IPS DF 6.9 (cell line): ENCODE measurements at places on chromosomes 13 and 19.
A peak's percentile ranks its signal among the peaks of the same experiment; 100 is the strongest.

DNA sequence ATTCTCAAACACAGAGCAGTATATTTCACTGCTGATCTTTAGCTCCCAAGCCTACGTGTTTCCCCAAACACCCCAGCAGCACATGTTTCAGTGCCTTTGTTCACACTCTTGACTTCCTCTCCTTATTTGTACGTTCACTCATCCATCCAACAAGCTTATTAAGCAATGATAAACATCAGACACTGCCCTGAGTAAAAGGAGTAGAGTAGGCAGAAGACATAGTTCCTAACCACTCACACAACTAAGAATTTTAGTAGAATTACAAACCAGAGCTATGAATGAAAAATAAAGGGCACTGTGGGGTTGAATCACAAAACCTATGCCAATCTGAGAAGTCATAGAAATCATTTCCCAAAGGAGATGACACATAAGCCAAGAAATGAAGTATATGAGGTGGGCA lies 213.5 kb downstream of the DIAPH3 start:
- H3K4me1 ChIP-seq, result no peaks in the 10 kb centered on the region
- H3K27ac ChIP-seq, result no peak overlapping the region
- no peaks in the 10 kb centered on the region for H3K27me3 ChIP-seq
- H3K4me3 ChIP-seq, result no peak overlapping the region
- no peaks in the 10 kb centered on the region for H3K36me3 ChIP-seq

DNA sequence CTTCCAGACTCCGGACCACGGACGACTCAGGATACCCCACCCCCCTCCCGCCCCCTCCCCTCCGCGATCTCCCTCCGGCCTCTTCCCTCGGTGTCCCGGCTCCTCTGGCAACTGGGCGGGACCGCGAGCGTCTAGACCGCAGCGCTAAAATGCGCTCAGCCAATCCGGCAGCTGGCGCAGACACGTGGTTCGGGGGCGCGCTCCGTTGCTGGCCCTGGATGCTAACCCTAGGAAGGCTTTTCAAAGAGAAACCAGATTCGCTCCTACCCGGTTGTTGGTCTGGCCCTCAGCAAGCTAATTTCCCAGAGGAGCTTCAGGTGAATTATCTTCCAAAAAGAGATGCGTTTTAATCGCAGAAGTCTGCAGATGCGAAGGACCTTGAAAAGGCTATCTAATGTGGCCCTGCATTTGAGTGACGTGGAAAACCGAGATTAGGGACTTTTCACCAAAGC lies at the start of gene DZIP1:
DZIP1 (minus strand) TSS at position 106 of the 452 bp plus-strand sequence. CDS start 2,677 bp downstream, outside the sequence.
- H3K27ac ChIP-seq, result no peak within 1 kb of the TSS
- H3K27me3 ChIP-seq, result no peaks in the 10 kb centered on the region; the same call in 1 of the 2 replicates
- peak within 1 kb of the TSS; percentile 30 for H3K4me3 ChIP-seq
- peak; percentile 75 for DNase-seq
- no peaks in the 10 kb centered on the region; the same call in 1 of the 2 replicates for H3K4me1 ChIP-seq

DNA sequence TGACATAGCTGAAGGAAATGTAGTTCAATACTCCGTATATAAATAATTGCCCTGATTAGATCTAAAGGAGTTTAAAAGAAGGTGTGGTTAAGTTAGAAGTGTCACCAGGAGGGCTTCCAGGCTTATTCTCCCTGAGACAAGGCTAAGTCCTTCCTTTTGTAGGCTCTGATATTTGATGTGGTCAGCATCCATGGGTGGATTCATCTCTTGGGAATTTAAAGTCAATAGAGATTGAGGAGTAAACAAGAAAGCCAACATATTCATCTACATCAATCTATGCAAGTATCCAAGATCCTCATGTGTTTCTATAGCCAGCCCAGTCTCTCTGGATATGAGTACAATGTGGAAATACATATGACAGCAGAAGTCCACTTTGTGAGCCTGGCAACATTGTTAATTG lies 76.8 kb downstream of the KCTD12 start:
- H3K27ac ChIP-seq, result no peak overlapping the region
- no peaks in the 10 kb centered on the region for H3K36me3 ChIP-seq
- no peak overlapping the region for H3K4me3 ChIP-seq
- no peaks in the 10 kb centered on the region for H3K4me1 ChIP-seq
- H3K27me3 ChIP-seq, result no peaks in the 10 kb centered on the region

DNA sequence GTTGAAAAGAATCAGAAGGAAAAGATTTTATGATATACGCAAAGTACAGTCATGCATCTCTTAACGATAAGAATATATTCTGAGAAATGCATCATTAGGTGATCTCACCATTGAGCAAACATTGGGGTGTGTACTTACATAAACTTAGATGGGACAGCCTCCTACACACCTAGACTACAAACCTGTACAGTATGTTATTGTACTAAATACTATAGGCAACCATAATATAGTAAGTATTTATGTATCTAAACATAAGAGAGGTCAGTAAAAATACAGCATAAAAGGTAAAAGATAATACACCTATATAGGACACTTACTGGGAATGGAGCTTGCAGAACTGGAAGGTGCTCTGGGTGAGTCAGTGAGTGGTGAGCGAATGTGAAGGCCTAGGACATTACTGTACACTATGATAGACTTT lies 254.6 kb downstream of the SPRY2 start:
- H3K4me3 ChIP-seq, result no peak overlapping the region
- H3K4me1 ChIP-seq, result peaks cover 2% of the 10 kb centered on the region; the same call in 1 of the 2 replicates
- H3K27ac ChIP-seq, result no peak overlapping the region
- no peak for DNase-seq

DNA sequence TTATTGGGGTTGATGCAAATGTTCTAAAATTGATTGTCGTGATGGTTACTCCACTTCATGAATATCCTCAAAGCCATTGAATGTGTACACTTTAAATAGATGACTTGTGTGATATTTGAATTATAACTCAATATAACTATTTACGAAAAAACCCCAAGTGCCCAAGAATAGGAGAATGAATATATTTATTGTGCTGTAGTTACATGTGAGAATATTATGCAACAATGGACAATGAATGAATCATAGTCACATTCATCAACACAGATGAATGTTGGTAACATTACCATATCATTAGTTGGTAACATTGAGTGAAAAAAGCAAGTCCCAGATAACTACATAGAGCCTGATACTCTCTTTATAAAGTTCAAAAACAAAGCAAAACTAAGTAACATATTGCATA lies 127.8 kb upstream of the UBL3 start:
- H3K27ac ChIP-seq, result no peak overlapping the region
- H3K4me3 ChIP-seq, result no peak overlapping the region
- no peaks in the 10 kb centered on the region for H3K4me1 ChIP-seq
- no peaks in the 10 kb centered on the region for H3K36me3 ChIP-seq
- H3K27me3 ChIP-seq, result no peaks in the 10 kb centered on the region

DNA sequence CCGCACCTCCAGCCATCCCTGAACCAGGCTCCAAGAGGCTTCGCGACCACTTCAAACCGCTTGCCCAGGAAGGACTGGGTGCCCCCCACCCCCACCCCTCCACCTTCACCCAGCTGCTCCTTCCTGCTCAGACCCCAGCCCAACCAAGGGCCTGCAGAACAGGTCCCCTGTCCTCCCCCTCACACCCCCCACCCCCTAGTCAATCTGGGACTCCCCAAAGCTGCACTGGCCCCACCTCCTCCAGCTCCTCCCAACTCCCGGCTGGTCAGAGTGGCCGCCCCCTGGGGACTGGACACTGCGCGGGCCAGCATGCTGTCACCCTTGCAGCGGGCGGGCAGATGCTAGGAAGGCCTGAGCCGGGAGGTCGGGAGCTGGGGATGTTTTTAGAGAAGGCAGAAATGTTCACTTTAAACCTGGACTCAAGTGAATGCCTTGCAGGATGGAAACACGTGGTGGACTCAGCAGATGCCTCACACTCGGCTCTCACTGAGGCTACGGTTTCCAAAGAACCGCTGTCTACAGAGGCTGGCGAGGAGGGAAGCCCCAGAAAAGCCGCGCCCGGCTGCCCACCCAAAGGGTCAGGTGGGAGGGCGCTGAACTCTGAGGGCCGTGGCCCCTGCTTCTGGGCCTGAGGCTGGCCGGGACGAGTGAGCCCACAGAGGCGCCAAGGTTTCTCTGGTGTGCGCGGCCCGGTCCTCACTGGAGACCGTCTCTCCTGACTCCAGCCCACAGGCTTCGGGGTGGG lies 8.0 kb downstream of the RPL36 start:
- peaks cover 51% of the 10 kb centered on the region for H3K36me3 ChIP-seq
- H3K4me1 ChIP-seq, result no peaks in the 10 kb centered on the region; the same call in 1 of the 2 replicates
- no peak overlapping the region for H3K27ac ChIP-seq
- DNase-seq, result no peak
- H3K4me3 ChIP-seq, result no peak overlapping the region
- H3K27me3 ChIP-seq, result no peaks in the 10 kb centered on the region

DNA sequence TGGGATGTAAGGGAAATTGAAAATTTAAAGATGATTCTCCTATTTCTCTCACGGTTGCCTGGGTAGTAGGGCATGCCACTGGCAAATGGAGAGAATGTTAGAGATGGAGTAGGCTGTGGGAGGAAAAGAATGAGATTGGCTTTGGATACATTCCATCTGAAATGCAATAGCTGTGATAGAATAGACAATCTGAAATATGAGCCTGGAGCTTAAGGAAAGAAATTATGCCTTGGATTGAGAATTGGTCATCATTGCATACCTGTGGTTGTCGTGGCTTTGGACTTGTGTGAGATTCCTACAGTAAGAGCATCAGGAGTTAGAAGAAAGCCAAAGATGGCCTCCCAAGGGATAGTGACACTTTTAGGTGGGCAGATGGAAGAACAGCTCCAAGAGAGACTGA lies 305.1 kb upstream of the SLC10A2 start:
- H3K27ac ChIP-seq, result no peak overlapping the region
- DNase-seq, result no peak
- no peaks in the 10 kb centered on the region for H3K4me1 ChIP-seq
- no peaks in the 10 kb centered on the region for H3K36me3 ChIP-seq

DNA sequence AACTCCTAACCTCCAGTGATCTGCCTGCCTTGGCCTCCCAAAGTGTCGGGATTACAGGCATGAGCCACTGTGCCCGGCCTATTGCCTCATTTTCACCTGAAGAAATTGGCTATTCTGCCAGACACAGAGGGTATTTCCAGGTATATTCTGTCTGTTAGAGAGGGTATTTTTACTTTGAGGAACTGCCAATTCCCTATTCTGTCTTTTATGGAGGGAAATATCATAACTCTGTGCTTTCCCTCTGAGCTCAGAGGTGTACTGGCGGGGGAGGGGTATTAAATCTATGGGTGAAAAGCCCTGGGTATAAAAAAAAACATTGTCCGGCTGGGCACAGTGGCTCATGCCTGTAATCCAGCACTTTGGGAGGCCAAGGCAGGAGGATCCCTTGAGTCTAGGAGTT lies 24.8 kb downstream of the TSKS start:
- no peak for DNase-seq
- H3K27me3 ChIP-seq, result no peaks in the 10 kb centered on the region
- H3K27ac ChIP-seq, result no peak overlapping the region
- no peak overlapping the region for H3K4me3 ChIP-seq
- no peaks in the 10 kb centered on the region for H3K4me1 ChIP-seq

DNA sequence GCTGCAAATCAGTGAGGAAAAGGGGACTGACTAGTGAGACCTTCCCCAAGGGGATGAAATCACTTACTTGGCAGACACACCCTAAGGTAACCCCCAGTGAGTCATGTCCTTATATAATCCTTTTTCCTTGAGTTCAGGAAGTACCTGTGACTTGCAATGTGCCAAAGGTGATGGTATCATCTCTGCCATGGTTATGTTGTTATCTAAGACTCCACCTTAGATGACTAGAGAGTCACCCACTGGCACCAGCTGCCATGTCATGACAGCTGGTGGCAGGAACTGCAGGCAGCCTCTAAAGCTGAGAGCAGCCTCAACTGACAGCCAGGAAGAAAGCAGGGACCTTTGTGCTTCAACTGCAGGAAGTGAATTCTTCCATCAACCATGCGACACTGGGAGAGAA lies 12.5 kb downstream of the PBX4 start:
- 0 out of 2 replicates have a peak, but pooled peaks cover 1% of the 10 kb centered on the region for H3K4me1 ChIP-seq
- no peak overlapping the region for H3K4me3 ChIP-seq
- no peak for DNase-seq

DNA sequence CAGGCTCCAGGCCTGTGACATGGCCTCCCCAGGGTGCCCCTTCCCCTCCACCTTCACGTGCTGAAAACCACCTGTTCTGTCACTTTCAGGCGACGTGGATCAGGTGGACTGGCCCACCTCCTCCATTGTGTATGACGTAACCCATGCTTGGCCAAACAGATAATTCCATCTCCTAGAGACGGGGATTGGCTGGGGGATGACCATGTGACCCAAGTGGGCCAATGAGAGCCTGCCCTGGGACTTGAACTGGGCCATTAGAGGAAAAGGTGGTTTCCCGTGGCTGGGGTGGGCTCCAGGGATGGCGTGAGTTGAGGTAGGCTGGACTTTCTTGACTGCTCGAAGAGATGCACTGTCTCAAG lies 3.6 kb upstream of the ADAMTSL5 start:
- H3K4me3 ChIP-seq, result no peak overlapping the region
- no peak overlapping the region for H3K27ac ChIP-seq
- no peaks in the 10 kb centered on the region for H3K36me3 ChIP-seq
- no peak for DNase-seq
- H3K4me1 ChIP-seq, result no peaks in the 10 kb centered on the region; the same call in 1 of the 2 replicates
- no peaks in the 10 kb centered on the region for H3K27me3 ChIP-seq

DNA sequence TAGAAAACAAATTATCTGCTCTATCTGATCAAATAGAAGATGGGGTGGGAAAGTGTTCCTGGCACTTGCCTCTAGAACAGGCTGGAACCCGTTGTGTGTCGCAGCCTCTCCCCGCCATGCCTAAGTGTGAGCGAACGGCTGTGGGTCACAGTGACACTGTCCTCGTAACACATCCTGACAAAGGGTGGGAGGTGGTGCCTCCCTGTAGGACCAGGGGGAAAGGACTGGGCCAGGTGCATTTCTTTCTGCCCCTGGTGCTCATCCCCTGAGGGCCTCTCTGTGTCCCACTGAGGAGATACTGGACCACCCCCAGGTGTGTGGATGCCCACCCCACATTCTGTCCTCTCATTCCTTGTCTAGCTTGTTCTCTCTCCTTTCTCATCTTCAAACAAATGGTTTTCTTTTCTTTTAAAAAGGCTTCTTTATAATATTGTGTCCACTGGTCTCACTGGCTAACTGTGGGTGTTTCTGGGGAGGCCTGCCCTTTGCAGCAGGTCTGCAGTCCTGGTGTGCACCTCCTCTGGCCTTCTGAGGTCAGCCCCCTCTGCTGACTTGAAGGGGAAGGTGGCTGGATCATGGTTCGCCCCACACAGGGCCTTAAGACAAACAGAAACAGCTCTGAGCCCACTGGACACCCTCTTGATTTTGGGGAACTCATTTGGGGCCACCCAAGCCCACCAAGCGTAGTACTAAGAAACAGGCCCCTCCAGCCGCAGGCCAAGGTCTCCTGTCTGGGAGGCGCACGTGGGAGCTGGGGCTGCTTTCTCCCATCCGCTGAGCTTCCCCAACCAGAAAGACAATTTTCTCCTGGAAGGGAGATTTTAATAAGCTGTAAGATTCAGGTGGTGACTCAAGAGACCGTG lies 152.5 kb upstream of the SOX1 start:
- H3K27ac ChIP-seq, result no peak overlapping the region
- no peaks in the 10 kb centered on the region for H3K36me3 ChIP-seq
- H3K27me3 ChIP-seq, result no peaks in the 10 kb centered on the region
- DNase-seq, result no peak

GRCh38 chr13:50080203-50080910 lies 65.1 kb downstream of the KCNRG start:
- H3K27ac ChIP-seq, result no peak overlapping the region
- H3K4me3 ChIP-seq, result peak overlapping the region; percentile 58; the same call in 1 of the 2 replicates
- H3K4me1 ChIP-seq, result no peaks in the 10 kb centered on the region
- no peaks in the 10 kb centered on the region for H3K36me3 ChIP-seq
- H3K27me3 ChIP-seq, result 0 out of 2 replicates have a peak, but pooled peaks cover 1% of the 10 kb centered on the region

- H3K36me3 ChIP-seq, result no peaks in the 10 kb centered on the region
- no peak for DNase-seq
- H3K4me3 ChIP-seq, result peak overlapping the region; percentile 75; the same call in 1 of the 2 replicates
Measured at GRCh38 chr19:18223860-18224524, 2.2 kb downstream of the PDE4C start.
